Amygdala (tissue), 56 donors: ENCODE measurements at places on chromosomes 4 and X.

- DNase-seq = no peak
Measured at GRCh38 chr4:172758586-172759340, 409.8 kb upstream of the GALNT7 start.

DNA sequence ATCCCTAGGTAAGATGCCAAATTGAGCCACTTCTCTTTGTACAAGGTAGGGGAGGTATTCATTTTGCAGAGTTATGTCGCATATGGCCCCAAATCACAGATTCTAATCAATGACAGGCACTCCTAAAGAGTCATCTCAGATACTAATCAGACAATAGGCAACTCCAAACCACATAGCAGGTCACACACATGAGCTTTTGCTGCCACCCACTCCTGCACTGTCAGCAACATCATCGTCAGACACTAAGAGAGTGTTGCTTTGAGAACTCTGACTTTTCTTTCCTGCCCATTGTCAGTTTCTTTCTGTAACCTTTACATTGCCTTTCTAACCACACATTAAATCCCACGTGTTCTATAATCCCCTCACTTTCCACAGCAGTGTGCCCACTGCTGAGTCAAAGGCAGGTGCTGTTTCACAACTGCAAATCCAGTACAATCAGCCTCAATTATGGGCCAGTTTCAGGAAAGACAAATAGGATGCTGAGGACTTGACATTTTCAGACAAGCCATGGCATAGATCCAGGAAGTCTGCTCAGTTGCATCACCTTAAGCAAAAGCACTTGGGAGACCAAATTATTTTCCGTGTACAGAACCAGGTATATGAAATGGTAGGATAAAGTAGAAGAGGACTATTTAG lies 23.5 kb downstream of the TMEM31 start:
- no peak for DNase-seq

GRCh38 chr4:99585516-99585915 lies 10.9 kb downstream of the MTTP start:
- no peak for DNase-seq

GRCh38 chr4:47160095-47160494 lies 128.7 kb downstream of the GABRB1 start:
- DNase-seq = no peak

DNA sequence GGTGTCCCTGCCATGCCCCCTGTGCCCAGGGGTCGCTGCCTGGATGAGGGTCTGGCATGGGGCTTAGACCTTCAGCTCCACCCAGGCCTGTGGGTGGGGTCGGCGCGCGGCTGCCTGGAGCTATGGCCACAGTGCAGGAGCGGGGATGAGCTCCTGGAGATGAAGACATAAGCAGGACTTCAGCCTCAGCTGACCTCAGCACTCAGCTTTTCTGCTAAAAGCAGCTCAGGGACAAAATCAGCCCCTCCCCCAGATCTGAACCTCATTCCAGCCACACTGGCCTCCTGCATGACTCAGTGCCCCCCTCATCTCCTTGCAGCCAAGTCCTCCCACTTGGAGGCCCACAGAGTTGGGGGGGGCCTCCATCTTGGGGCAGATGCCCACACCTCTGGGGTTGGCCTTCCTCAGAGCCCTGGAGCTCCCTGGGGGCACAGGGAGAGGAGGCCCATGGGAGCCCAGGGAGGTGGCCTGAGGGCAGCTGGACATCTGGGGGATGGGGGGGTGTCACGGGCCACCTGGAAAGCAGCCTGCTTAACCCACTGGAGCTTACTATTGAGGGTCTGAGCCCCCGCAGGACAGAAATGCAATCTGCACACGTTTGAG lies 19.4 kb upstream of the CPLX1 start:
- no peak for DNase-seq

DNA sequence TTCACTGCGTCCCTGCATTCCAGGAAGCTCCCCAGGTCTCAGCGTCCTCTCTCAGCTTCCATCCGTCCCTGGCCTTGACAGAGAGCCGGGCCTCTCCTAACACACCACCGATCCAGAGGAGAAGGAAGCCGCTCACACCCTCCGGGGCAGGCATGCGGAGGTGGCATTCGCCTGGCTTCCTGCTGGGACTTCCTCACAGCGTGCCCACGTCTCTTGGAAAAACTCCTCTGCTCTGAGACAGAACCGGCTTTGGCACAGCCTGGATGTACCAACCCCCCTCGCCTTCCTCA lies 3.2 kb downstream of the CTAG2 start:
- no peak for DNase-seq

- no peak for DNase-seq
Measured at GRCh38 chr4:124961138-124961750, 248.7 kb upstream of the ANKRD50 start.

DNA sequence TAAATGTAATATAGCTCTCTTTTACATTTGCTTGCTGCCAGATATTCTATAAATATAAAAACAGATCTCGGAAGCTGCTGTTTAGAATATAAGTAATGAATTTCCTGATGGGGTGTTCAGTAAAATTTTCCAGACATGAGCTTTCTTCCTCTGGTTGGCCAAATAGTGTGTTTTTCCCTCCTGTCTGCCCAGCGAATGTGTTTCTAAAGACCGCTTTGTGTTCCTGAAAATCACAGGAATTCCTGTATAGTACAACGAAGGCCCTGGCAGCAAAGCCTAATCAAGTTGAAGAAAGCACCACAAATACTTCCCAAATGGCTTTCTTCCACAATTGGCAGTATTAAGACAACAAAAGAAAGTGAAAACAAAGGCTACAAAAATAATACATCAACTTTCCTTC lies 494.1 kb downstream of the INPP4B start:
- no peak for DNase-seq

DNA sequence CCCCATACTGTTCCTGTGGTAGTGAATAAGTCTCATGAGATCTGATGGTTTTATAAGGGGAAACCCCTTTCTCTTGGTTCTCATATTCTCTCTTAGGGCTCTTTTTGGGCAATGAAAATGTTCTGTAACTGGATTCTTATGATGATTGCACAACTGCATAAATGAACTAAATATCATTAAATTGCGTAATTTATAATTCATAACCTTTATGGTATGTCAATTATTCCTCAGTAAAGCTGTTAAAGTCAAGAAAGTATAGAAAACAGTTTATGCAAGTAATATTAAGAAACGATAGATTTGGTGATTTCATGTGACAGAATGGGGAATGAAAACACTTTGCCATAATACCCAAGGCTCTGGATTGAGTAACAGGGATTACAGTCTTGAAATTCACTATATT lies 33.5 kb upstream of the SPANXD start:
- DNase-seq = no peak

- DNase-seq = no peak
Measured at GRCh38 chr4:124641715-124642381, 70.7 kb downstream of the ANKRD50 start.

GRCh38 chr4:123516576-123516975 lies 120.0 kb downstream of the SPRY1 start:
- no peak for DNase-seq
